ENCODE measurements at places on chromosomes 5 and 9. TPM values are rescaled to one million over a fixed set of nuclear protein-coding genes. Genes with fewer than 3 reads are reported as not detected.

GRCh38 chr9:95516734-95517558, at the start of gene PTCH1:
PTCH1 (minus strand) TSS chr9:95516971.
- peak within 1 kb of the TSS; percentile 81 for H3K4me3 ChIP-seq
- peak; percentile 64 for DNase-seq
- H3K27ac ChIP-seq = peak within 1 kb of the TSS; percentile 68
- H3K4me1 ChIP-seq = peaks cover 27% of the 10 kb centered on the region
- H3K27me3 ChIP-seq = peaks cover 26% of the 10 kb centered on the region
- H3K36me3 ChIP-seq = peaks cover 9% of the 10 kb centered on the region

- peak overlapping the region; percentile 90 for H3K27ac ChIP-seq
- H3K36me3 ChIP-seq = peaks cover 5% of the 10 kb centered on the region
- peak; percentile 83 for DNase-seq
These were observed 19.7 kb downstream of the CAMSAP1 start for GRCh38 chr9:135887585-135888050.

DNA sequence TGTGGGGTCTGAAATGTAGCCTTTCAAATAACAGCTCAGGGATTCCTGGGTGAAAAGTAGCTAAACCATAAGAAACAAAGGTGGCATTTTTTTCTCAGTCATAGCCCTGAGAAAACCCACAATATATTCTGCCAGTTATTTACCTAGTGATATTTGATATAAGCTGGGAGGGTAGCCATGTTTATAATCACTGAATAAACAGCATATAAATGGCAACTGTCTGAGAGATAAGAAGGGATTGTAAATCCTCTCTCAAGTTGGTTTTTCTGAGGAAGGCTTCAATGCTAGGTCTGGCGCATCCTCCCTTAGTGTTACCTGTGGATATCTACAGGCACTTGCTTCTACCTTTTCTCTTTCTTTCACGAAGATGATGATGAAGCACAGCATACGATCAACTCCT, 1080.5 kb upstream of the DMAC1 start:
- no peak overlapping the region for H3K4me3 ChIP-seq
- H3K27ac ChIP-seq = no peak overlapping the region
- DNase-seq = no peak
- H3K27me3 ChIP-seq = no peaks in the 10 kb centered on the region
- H3K36me3 ChIP-seq = no peaks in the 10 kb centered on the region

- no peaks in the 10 kb centered on the region for H3K36me3 ChIP-seq
- no peak overlapping the region for H3K27ac ChIP-seq
- no peaks in the 10 kb centered on the region for H3K4me1 ChIP-seq
- no peaks in the 10 kb centered on the region for H3K27me3 ChIP-seq
- no peak overlapping the region for H3K4me3 ChIP-seq
These were observed 81.1 kb upstream of the SPRY4 start for GRCh38 chr5:142405814-142406395.

DNA sequence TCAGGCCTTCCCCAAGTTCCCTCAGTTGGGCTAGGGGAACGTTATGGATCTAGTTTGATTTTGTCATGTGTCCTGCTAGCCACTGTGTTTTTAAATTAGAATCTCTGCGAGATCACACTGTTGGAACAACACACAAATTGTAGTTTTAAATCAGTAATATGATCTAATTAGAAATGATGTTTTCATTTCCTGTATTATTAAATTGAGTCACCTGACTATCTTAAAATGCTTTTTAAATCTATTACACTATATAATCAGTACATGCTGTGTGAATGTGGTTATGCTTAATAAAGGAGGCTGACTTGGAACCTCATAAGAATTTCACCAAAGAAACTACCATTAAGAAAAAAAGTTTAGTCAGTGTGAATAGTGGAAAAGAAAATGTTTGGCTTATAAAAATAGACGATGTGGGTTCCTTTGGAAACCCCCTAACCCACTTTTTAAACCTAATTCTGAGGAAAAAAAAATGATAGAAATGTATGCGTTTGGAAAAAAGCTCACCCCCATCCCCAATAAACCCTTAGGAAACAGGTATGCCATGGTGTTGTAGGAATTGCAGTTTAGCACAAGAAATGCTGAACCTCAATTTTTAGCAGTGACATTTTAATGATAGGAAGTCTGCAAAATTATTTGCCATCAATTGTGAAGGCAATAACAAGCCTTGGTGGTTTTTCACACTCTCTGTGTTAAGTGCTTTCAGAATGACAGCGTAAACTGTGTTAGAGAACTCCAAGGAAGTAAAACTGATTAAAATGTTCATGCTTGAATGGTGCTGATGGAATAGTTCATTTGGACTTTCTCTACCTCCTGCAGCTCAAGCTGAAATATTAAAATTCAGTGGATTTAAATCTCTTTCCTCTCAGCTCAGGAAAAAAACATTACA, 59.0 kb downstream of the TLE4 start:
- DNase-seq = no peak
- peaks cover 11% of the 10 kb centered on the region for H3K36me3 ChIP-seq
- no peaks in the 10 kb centered on the region for H3K27me3 ChIP-seq
- peaks cover 60% of the 10 kb centered on the region for H3K4me1 ChIP-seq

- H3K27ac ChIP-seq = no peak overlapping the region
- H3K36me3 ChIP-seq = peaks cover 10% of the 10 kb centered on the region
- H3K4me1 ChIP-seq = peaks cover 6% of the 10 kb centered on the region
These were observed 17.1 kb downstream of the F2R start for GRCh38 chr5:76733049-76733417.

DNA sequence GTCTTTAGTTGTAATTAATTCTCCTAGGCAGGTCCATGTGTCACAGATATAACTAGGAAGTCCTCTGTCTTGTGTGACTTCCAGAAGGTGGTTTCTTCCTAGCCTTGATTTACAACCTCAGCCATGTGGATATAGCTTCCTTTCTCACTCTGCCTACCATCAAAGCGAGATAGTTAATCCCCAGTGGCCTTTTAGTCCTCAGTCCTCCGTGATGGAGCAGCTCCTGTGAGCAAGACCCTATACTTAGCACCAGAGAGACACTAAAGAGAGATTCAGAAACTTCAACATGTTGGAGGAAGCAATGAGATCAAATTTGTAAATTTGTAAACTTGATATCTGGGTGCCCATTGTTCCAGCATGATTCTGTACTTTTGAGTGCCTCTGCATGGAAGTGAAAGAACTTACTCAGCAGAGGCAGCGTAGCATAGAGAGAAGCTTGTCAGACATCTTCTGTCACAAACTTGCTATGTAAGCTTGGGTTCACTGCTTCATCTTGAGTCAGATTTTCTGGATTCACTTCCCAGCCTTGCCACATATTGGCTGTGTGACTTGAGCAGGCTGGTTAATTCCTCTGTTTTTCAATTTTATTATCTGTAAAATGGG, 170.2 kb upstream of the NR3C1 start:
- H3K27ac ChIP-seq = no peak overlapping the region
- H3K4me1 ChIP-seq = peaks cover 9% of the 10 kb centered on the region
- DNase-seq = no peak
- H3K4me3 ChIP-seq = no peak overlapping the region

DNA sequence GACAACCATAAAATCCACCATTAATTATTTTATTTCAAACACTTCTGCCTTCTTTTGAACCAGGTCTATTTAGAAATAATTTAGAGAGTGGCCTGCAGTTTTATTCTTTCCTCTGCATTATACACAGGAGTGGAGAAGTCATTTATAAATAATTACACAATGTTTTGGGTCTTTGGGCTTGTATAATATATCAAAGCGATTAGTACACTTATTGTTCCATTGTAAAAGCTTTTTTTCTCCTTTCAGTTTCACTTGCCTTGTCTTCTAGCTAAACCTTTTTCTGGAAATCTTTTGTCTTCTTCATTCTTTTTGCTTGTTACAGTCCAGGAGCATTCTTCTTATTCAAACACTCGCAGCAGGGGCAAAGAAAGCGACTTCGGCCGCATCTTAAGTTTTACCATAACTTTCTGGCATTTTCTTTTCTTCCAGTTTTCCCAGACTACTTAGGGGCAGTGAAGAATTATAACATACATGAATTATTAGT, 7.3 kb upstream of the NEUROG1 start:
- H3K27ac ChIP-seq = no peak overlapping the region
- peaks cover 9% of the 10 kb centered on the region for H3K4me1 ChIP-seq
- DNase-seq = no peak
- no peaks in the 10 kb centered on the region for H3K36me3 ChIP-seq

GRCh38 chr5:62206150-62206829, 99.7 kb upstream of the KIF2A start:
- no peak overlapping the region for H3K27ac ChIP-seq
- H3K4me3 ChIP-seq = no peak overlapping the region
- H3K36me3 ChIP-seq = no peaks in the 10 kb centered on the region
- no peaks in the 10 kb centered on the region for H3K4me1 ChIP-seq
- H3K27me3 ChIP-seq = peaks cover 32% of the 10 kb centered on the region
- DNase-seq = no peak

GRCh38 chr5:133461796-133462516, 150.4 kb downstream of the FSTL4 start:
- H3K4me3 ChIP-seq = no peak overlapping the region
- DNase-seq = no peak
- no peak overlapping the region for H3K27ac ChIP-seq
- peaks cover 8% of the 10 kb centered on the region for H3K4me1 ChIP-seq
- H3K36me3 ChIP-seq = no peaks in the 10 kb centered on the region
- H3K27me3 ChIP-seq = no peaks in the 10 kb centered on the region

DNA sequence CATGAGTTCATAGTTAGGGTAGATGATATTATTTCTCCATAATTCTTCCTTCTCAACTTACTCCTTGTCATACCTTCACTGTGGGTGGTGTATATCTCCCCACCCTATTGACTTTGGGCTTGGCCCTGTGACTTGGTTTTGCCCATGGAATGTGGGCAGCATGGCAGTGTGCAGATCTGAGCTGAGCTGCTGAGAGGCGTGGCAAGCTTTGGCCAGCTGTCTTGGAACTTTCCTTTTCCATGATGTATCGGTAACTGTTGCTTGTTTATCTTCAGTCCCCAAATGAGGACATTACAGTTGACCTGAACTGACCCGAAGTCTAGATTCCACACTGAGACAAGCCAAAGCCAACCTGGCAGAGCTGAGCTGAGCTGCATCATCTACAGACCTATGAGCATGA, 70.4 kb downstream of the RALGPS1 start:
- H3K4me1 ChIP-seq = peaks cover 45% of the 10 kb centered on the region
- H3K27ac ChIP-seq = no peak overlapping the region
- H3K36me3 ChIP-seq = peaks cover 5% of the 10 kb centered on the region
- no peak for DNase-seq
- H3K4me3 ChIP-seq = no peak overlapping the region

- no peak overlapping the region for H3K27ac ChIP-seq
- no peaks in the 10 kb centered on the region for H3K4me1 ChIP-seq
- H3K4me3 ChIP-seq = no peak overlapping the region
- peaks cover 2% of the 10 kb centered on the region for H3K27me3 ChIP-seq
- no peak for DNase-seq
These were observed 16.9 kb upstream of the PLCXD3 start for GRCh38 chr5:41527201-41527779.

- H3K36me3 ChIP-seq = no peaks in the 10 kb centered on the region
- no peaks in the 10 kb centered on the region for H3K4me1 ChIP-seq
- H3K27me3 ChIP-seq = no peaks in the 10 kb centered on the region
- no peak for DNase-seq
- no peak overlapping the region for H3K27ac ChIP-seq
- H3K4me3 ChIP-seq = no peak overlapping the region
These were observed 37.9 kb downstream of the SLC6A7 start for GRCh38 chr5:150227606-150228273.

DNA sequence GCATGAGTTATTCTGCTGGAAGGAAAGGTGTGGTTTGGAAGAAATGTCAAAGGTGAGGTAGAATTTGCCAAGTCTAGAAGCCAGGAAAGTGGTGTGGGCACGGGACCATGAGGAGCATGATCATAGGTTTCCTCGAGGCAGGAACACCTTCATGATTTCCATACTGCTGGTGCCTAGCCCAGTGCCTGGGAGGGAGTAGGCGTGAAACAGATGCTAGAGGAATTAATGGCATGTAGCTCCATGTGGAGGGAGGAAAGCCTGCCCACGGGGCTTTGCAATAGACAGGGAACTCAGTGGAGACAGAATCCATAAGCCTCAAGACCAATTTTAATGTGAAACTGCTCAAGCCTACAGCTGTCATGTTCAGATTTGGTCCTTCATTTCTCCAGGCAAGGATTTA, 35.1 kb downstream of the TTLL11 start:
- H3K4me1 ChIP-seq = peaks cover 1% of the 10 kb centered on the region
- peaks cover 3% of the 10 kb centered on the region for H3K36me3 ChIP-seq
- no peak overlapping the region for H3K27ac ChIP-seq
- H3K27me3 ChIP-seq = no peaks in the 10 kb centered on the region

- no peaks in the 10 kb centered on the region for H3K36me3 ChIP-seq
- H3K4me3 ChIP-seq = no peak overlapping the region
- H3K27ac ChIP-seq = no peak overlapping the region
- peaks cover 3% of the 10 kb centered on the region for H3K4me1 ChIP-seq
These were observed 10.7 kb upstream of the STK32A start for GRCh38 chr5:147223948-147224791.

DNA sequence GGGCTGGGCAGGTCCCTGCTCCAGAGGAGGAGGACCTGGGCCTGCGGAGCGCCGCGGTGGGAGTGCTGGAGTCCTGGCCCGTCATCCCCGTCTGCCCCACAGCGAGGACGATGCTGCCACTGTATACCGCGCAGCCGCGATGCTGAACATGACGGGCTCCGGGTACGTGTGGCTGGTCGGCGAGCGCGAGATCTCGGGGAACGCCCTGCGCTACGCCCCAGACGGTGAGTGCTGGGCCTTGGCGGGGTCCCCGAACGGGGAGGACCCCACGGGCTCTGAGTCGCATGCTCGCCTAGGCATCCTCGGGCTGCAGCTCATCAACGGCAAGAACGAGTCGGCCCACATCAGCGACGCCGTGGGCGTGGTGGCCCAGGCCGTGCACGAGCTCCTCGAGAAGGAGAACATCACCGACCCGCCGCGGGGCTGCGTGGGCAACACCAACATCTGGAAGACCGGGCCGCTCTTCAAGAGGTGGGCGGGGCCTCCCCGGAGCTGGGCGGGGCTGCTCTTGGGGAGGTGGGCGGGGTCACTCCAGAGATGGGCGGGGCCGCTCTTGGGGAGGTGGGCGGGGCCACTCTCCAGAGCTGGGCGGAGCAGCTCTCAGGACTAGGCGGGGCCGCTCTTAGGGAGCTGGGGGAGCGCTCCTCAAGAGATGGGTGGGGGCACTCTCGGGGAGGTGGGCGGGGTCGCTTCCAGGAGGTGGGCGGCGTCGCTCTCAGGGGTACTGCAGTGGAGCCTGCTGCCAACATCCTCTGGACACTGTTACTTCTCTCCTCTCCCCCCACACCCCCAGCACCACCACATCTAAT, 13.1 kb downstream of the LRRC26 start:
- DNase-seq = peak; percentile 85
- peak overlapping the region; percentile 36 for H3K4me3 ChIP-seq
- no peak overlapping the region for H3K27ac ChIP-seq
- peaks cover 11% of the 10 kb centered on the region for H3K4me1 ChIP-seq
- no peaks in the 10 kb centered on the region for H3K36me3 ChIP-seq

- H3K27me3 ChIP-seq = no peaks in the 10 kb centered on the region
- DNase-seq = no peak
- H3K4me1 ChIP-seq = no peaks in the 10 kb centered on the region
- no peak overlapping the region for H3K27ac ChIP-seq
- H3K4me3 ChIP-seq = no peak overlapping the region
- no peaks in the 10 kb centered on the region for H3K36me3 ChIP-seq
These were observed 1188.9 kb upstream of the C9orf72 start for GRCh38 chr9:28762167-28762566.

Gene WDR31
- total RNA-seq = 1.7 TPM

Gene KCNIP1
- not detected for total RNA-seq

Gene AQP7
- not detected for total RNA-seq

Gene PCDH12
- total RNA-seq = 0.80 TPM

Gene OBP2B
- total RNA-seq = not detected

Gene CARTPT
- total RNA-seq = not detected

Gene PCDHGC5
- total RNA-seq = not detected

Gene MYMK
- not detected for total RNA-seq

Gene ZNF169
- 6.7 TPM for total RNA-seq
